ENCODE measurements at places on chromosomes 4 and X. TPM values are rescaled to one million over a fixed set of nuclear protein-coding genes. Genes with fewer than 3 reads are reported as not detected.

DNA sequence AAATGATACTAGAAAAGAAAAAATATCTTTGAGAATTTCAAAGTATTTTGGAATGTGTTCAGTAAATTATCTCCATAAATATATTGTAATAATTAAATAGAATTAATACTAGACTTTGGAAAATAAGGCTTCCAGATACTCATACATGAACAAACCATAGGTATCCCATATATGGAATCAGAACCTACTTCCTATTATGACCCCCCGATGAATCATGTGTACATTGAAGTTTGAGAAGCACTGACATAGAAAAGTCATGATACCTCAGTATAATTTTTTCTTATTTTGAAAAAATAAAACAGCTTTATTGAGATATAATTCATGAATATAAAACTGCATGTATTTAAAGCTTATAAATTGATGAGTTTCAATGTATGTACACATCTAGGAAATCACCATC is 27.2 kb upstream of the SMARCA5 start:
- DNase-seq = no peak

GRCh38 chrX:131778269-131779218 is 234.7 kb downstream of the OR13H1 start:
- DNase-seq = no peak

- DNase-seq = no peak
Measured at GRCh38 chr4:168317621-168318020, 931 bp downstream of the DDX60 start.

CPZ gene
- total RNA-seq = not detected

GRCh38 chrX:28126886-28127285 is 145.6 kb upstream of the DCAF8L1 start:
- DNase-seq = no peak

GRCh38 chr4:732911-733630 is 27.4 kb downstream of the PCGF3 start:
- no peak for DNase-seq

DNA sequence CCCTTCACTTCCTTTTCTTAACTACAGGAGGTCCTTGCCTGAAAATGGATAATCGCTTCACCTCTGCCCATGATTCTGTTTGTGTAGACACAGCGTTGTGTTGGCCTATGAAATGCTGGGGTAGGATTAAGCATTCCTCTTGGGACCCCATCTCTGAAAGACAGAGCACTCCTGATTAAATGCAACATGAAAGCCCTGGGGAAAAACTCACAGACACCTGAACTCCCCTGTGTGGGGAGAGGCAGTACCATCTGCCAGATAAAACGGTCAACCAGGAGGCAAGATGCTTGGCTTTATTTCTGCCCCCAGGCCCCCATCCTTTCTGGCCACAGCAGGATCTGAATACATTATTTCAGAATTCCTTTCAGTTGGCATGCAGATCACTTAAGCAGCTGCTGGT is 1.9 kb downstream of the LGI2 start:
- no peak for DNase-seq

KIF4A gene
- 27.9 TPM for total RNA-seq
